ENCODE measurements at places on chromosomes 6 and 20. TPM values are rescaled to one million over a fixed set of nuclear protein-coding genes. Genes with fewer than 3 reads are reported as not detected.

GRCh38 chr6:72813807-72814596, 192.1 kb downstream of the KCNQ5 start:
- H3K4me1 ChIP-seq: no peaks in the 10 kb centered on the region
- no peaks in the 10 kb centered on the region for H3K36me3 ChIP-seq
- no peaks in the 10 kb centered on the region for H3K27me3 ChIP-seq

The HSPA1A gene
- 54.3 TPM for total RNA-seq

DNA sequence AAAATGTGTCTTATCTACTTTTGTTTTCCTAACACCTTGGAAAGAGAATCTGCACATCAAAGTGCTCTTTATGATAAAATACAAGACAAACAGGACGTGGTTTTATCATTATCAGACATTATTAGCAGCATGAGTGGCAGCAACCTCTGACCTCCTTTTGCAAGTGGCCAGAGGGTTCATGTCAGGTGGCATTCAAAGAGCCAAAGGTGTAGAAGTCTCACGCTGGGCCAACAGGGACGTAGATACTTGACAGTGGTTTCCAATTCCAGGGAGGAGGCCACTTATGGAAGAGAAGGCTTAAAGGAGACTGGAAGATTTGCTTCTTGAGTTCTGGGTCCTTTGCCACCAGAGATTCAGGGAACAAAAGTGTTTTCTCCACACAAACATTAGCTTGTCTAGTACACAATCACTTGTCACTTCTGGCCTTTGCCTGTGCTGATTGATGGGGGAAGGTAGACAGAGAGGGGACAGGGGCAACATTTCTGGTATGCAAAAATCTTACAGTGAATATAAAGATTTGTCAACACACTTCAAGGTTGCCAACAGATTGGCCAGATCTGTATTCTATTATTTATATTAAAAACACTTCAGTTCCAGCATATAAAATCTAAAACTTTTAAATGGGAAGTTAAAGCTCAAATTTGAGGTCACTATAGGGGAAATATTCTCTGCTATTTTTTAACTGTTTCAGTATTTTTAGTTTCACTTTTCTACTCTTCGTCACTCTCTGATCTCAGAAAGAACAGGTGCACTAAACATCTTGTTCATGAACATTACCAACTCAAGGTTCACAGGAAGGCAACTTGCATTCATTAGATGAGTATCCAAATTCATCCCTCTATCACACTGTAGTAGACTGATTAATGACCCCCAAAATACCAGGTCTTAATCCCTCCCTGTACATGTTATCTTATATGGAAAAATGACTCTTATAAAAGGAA, 52.1 kb upstream of the FBXO30 start:
- DNase-seq: no peak
- H3K4me3 ChIP-seq: no peak overlapping the region
- no peaks in the 10 kb centered on the region for H3K27me3 ChIP-seq
- no peaks in the 10 kb centered on the region for H3K36me3 ChIP-seq

GRCh38 chr6:17986656-17987446, 584 bp downstream of the KIF13A start:
- no peaks in the 10 kb centered on the region for H3K36me3 ChIP-seq
- H3K4me1 ChIP-seq: peaks cover 14% of the 10 kb centered on the region
- H3K27ac ChIP-seq: peak overlapping the region; percentile 28
- H3K4me3 ChIP-seq: peak overlapping the region; percentile 91
- DNase-seq: peak; percentile 54

DNA sequence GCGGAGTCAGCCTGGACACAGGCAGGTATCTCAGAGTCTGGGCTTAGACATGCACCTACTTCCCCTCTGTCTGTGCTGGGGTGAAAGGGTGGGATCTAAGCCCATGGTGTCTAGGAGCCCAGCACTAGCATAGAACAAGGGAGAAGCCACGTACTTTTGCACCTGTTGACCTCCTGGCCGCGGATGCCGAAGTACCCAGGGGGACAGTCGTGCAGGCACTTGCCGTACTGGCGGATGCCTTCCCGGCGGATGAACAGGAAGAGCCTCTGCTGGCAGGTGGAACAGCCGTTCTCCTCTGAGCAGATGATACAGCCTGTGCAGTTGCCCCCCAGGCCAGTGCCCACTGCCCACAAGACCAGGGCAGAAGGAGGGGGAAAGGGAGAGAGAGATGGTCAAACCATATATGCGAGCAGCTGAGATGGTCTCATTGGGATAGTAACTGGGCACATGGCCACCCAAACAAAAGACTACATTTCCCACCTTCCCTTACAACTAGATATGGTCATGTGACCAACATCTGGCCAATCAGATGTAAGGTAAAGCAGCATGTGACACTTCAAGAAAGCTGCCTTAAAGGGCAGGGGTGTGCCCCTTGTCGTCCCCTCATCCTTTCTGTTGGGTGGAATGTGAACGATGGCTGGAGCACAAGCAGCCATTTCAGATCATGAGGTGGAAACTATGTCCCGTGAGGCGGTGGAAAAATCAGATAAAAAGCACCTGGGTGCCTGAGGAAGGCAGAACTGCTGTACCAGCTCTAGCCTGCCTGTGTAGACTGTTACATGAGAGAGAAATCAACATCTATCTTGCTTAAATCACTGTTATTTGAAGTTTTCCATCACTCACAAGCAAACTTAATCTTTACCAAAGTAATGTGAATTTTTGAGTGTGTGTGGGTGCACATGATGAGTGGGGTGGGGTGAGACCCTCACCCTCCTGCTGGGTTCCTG, 34.0 kb downstream of the RSPO4 start:
- H3K4me3 ChIP-seq: no peak overlapping the region
- DNase-seq: no peak
- peaks cover 3% of the 10 kb centered on the region for H3K27me3 ChIP-seq
- no peaks in the 10 kb centered on the region for H3K36me3 ChIP-seq
- H3K27ac ChIP-seq: no peak overlapping the region

DNA sequence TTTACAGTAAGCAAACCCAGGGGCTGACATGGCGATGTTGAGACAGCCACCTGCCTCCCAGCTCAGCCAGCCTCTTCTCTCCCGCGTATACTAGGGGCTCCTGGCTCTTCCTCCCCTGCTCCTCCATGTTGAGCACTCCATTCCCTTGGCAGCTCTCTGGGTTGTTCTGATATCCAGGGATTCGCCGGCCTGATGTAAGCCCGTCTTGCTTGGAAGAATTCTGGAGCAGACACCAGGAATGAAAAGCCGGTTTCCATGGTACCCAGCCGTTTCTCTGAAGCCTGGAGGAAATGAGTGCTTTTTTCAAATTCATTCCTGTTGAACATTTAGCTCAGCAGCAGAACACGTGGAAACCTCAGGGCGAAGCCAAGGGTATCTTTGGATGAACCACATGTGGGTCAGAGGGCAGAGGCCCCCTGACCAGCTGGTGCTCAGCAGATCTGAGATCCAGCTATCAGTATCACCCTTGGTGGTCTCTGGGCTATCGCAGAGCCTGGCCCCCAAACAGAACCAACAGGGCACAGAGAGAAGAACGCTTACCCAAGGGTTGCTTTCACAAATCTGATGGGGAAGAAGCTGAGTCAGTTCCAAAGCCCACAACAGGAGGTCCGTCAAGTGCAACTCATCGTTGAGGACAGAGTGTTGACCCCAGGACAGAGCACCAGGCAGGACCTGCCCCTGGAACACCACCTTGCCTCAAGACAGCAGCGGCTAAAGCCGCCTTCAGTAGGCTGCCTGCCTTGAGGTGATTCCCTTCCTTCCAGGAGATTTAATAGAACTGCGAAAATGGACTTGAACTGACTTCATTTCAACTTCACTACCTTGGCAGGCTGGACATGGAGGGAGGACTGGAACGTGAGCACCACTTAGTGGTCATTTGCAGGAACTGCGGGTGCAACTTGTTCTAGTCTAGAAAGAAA, 96.1 kb upstream of the RIN2 start:
- peaks cover 5% of the 10 kb centered on the region for H3K27me3 ChIP-seq
- H3K4me3 ChIP-seq: no peak overlapping the region
- H3K27ac ChIP-seq: no peak overlapping the region
- H3K36me3 ChIP-seq: no peaks in the 10 kb centered on the region
- peak; percentile 77 for DNase-seq

The MYLK4 gene
- total RNA-seq: 0.49 TPM

The ZNF334 gene
- 32.9 TPM for total RNA-seq

The RIPOR3 gene
- total RNA-seq: not detected

The PRL gene
- not detected for total RNA-seq

- no peaks in the 10 kb centered on the region for H3K4me1 ChIP-seq
- DNase-seq: no peak
- no peak overlapping the region for H3K27ac ChIP-seq
- no peaks in the 10 kb centered on the region for H3K36me3 ChIP-seq
Measured at GRCh38 chr20:36017048-36017951, 48.9 kb downstream of the CNBD2 start.

The ATF6B gene
- total RNA-seq: 79.5 TPM

GRCh38 chr6:141472162-141472928, 660.4 kb upstream of the GJE1 start:
- H3K27me3 ChIP-seq: no peaks in the 10 kb centered on the region
- H3K36me3 ChIP-seq: no peaks in the 10 kb centered on the region
- no peak overlapping the region for H3K4me3 ChIP-seq
- peaks cover 2% of the 10 kb centered on the region for H3K4me1 ChIP-seq

- peak overlapping the region; percentile 10 for H3K27ac ChIP-seq
- peaks cover 41% of the 10 kb centered on the region for H3K4me1 ChIP-seq
- peaks cover under 1% of the 10 kb centered on the region for H3K36me3 ChIP-seq
- H3K27me3 ChIP-seq: peaks cover 16% of the 10 kb centered on the region
- H3K4me3 ChIP-seq: peak overlapping the region; percentile 45
- DNase-seq: peak; percentile 16
Measured at GRCh38 chr6:3293271-3294155, 34.8 kb downstream of the PSMG4 start.

DNA sequence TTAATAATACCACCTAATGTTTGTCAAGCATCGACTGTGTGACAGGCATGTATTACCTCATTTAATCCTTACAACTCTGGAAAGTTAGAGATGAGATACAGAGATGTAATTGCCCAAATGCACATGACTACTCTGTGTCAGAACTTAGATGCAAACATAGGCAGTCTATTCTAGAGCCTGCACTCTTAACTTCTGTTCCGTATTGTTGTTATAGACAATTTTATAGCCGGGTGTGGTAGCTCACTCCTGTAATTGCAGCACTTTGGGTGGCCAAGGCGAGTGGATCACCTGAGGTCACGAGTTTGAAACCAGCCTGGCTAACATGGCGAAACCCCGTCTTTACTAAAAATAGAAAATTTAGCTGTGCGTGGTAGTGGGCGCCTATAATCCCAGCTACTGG, 15.0 kb downstream of the IFT52 start:
- no peak overlapping the region for H3K27ac ChIP-seq
- peaks cover 2% of the 10 kb centered on the region for H3K27me3 ChIP-seq
- H3K36me3 ChIP-seq: no peaks in the 10 kb centered on the region
- no peak for DNase-seq

DNA sequence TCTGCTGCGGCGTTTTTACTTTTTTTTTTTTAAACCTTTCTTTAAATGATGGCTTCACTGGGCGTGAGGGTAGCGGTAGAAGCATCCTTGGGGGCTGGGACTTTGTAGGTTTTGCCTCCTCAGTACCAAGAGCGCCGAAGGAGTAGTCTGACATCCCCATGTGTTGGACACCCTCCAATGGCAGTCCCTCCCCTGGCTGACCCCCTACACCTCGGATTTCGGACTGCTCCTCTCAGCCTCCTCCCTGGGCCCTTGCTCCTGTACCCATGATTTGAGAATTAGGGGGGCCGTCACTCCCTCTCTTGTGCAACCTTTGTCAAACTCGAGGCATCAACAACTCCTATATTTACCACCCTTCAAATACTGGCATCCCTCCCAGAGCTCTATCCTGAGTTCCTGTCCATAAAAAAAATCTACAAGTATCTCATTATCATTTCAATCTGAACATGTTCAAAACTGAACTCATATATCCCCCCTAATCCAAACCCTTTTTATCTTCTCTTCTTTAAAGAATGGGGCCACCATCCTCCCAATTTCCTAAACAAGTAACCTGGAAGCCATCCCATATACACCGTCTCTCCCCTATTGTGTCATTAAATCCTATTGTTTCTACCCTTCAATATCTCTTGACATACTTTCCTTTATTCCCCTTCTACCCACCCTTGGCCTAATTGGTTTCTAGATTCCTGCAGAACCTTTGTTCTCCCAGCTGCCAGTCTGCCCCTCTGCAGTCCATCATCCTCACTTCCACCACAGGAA, 1.2 kb upstream of the ARFGEF3 start:
- H3K4me3 ChIP-seq: peak overlapping the region; percentile 86
- no peak for DNase-seq
- H3K36me3 ChIP-seq: peaks cover 5% of the 10 kb centered on the region
- peak overlapping the region; percentile 68 for H3K27ac ChIP-seq
- H3K27me3 ChIP-seq: peaks cover 12% of the 10 kb centered on the region

The TFAP2A gene
- total RNA-seq: 0.32 TPM
